Aorta (tissue), 5 donors: ENCODE measurements at places on chromosomes 2 and 18. TPM values are rescaled to one million over a fixed set of nuclear protein-coding genes. Genes with fewer than 3 reads are reported as not detected.

GRCh38 chr2:3132966-3133365 lies 244.7 kb downstream of the EIPR1 start:
- no peak for DNase-seq

DNA sequence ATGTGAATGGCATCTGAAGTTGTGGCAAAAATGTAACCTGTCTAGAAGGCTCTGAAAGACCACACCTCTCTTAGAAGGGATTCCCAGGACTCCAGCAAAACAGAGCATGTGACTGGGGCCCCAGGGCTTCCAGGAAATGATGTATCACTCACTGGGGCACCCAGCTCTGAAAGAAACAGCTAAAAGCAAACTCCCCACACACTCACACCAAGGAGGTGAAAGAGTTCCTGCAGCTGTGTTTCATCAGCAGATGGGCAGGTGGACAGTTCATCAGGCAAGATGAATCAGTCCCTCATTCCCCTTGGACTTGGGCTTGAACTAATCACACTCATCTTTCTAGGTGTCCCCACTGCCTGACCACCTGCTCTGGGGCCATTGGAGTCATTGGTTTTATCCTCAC lies 76.2 kb downstream of the CCBE1 start:
- DNase-seq: no peak

- DNase-seq: no peak
Measured at GRCh38 chr2:64698668-64699444, 45.1 kb upstream of the SERTAD2 start.

MERTK gene
- 29.7 TPM for total RNA-seq

GRP gene
- not detected for total RNA-seq

NABP1 gene
- 71.8 TPM for total RNA-seq

CFAP221 gene
- total RNA-seq: 0.69 TPM
